ENCODE measurements at places on chromosomes 1 and 21.

GRCh38 chr1:23148084-23148483 is 20.6 kb downstream of the LUZP1 start:
- no peak for DNase-seq

GRCh38 chr1:237590386-237590785 is 300.3 kb downstream of the ZP4 start:
- DNase-seq, result no peak

DNA sequence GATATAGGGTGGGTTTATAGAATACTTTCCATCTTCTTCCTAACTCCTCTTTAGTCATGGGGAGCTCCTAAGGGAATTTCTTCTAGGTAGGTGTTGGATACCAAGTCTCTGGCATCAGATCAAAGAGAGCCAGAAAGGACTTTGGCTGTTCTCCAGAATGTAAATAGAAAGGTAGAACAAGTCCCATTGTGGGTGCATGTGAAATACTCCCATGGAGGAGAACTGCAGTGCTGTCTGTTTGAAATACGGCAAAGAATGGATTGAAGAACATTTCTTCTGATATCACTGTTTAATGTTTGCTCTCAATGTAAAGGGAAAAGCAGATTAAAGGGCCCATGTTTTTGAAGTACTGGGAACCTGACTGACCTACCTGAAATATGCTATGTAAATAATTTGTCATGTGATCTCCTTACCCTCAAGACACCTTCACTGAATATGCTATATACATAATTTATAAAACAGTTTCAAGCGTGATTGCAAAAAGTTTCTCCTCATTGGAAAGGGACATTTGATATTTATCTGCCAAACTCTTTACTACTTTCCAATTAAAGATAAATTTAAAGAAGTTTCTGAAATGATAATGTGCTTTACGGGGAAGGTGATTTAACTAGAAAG is 65.9 kb downstream of the LAMC1 start:
- no peak for DNase-seq

DNA sequence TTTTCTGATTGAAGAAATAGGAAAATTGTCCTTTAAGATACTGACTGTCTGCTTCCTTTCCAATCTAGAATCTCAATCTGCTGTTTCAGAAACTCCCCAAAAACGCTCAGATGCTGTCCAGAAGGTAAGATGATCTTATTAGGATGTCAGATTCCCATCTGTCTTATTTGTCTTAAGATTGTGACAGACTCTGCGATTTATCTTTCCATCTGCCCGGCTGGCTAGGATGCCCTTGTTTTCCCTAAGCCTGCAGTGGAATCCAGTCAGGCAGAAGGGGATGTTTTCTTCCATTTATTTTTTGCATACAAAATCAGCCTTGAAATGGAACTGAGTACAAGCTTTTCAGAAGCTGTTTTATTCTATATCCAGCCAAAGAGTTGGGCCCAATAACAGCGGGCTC is 96.5 kb downstream of the FMN2 start:
- no peak for DNase-seq

DNA sequence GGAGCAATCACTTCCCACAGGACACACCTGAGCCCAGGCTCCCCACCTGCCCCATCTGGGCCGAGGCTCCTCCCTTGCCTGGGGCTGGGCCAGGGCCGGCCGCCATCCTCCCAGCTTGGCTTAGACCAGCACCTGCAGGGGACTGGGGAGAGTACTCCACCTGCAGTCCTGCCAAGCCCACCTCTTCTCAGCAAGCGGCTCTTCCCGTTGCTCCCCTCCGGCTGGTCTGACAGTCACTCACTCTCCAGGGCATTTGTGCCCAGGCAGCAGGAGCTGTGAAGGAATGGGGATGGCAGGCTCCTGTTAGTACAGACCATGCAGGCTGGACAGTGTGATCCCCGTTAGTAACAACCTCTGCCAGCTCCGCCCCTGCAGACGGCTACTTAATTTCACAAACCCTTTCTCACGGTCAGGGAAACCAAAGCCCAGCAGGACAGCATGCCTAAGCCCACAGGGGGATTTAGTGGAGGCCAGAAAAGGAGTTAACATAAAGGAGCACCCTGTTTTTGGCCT is at the start of gene FYB2:
Gene FYB2 (minus strand): TSS at position 18 of the 513 bp plus-strand sequence. CDS start 114 bp downstream, outside the sequence.
- no peak for DNase-seq

DNA sequence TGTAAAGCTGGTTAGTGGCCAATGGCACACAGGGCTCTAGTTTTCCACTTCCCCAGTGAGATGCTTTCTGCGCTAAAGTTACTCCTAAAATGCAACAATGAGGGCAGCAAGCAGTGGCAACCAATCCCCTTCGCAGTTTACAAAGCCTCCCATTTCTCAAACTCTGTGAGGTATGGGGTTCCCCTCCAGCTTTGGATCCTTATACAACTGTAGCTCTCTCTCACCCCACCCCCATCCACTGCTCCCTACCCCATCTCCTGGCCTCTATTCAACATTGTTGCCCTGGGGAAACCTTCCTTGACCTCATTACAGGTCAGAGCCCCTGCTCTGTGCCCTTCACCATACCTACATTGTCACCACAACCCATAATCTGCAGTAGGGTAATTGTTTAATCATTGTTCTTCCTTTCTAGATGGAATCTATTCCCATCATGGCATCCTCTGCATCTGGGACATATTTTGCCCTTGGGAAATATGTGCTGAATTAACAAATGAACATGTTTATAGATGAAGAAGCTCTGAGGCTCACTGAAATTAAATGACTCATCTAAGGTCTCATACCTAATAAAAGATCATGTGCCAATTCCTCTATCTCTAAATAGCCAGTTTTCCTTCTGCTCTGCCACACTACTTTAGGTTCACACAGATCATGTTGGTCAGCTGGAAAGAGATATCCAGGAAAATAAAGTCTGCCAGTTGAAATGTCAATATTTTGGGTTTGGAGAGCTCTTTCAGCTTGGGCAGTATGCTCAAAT is 12.6 kb downstream of the KIAA0040 start:
- no peak for DNase-seq

DNA sequence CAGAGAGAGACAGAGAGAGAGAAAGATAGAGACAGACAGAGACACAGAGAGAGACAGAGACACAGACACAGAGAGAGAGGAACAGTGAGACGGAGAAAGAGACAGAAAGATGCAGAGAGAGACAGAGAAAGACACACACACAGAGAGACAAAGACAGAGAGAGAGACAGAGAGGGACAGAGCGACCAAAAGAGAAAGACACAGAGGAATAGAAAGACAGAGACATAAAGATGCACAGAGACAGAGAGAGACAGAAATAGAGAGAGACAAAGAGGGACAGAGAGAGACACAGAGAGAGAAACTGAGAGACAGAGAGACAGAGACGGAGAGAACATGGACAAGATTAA is 16.5 kb downstream of the WNT3A start:
- DNase-seq, result no peak

GRCh38 chr1:92791487-92792066 is 6.7 kb upstream of the EVI5 start:
- no peak for DNase-seq

GRCh38 chr1:156413391-156414246 is 44.6 kb downstream of the RHBG start:
- no peak for DNase-seq

DNA sequence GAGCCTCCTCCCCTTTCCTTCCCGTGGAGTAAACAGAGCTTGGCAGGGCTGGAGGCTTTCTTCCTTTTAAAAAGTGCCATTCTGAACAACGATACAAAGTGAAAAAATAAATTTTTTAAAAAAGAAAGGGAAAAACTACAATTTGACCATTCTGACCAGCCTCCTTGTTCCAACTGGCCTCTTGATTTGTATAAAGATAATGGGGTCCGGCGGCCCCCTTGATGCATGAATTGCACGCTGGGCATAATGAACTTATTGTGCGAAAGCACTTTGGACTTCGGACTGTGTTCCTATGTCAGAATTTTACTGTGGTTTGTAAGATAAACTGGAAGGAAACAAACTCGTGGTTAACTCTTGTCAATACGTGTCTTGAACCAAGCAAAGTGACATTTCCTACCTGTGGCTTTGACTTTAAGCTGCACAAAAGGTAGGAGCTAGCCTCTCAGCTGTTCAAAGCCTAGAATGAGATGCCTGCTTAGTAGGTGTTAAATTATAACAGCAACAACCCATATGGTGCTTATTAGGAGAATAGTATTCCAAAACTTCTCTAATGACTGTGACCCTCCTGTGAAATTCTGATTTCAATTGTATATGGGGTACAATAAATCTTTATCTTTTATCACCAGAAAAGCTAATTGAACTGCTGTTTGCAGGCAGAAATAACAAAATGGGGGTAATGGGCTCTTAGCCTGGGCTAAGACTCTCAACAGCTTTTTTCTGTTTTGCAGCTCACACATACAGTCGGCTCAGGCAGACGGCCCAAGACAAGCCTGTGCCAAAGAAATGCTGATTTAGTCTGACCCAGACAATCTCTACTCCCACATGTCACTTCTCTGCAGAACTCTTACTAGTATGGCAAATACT is 9.3 kb downstream of the IRF2BP2 start:
- no peak for DNase-seq

- DNase-seq, result peak; percentile 64
These were observed 51.9 kb downstream of the AGPAT3 start for GRCh38 chr21:43916691-43917514.

- DNase-seq, result no peak
These were observed 12.5 kb downstream of the AGRN start for GRCh38 chr1:1032424-1032823.

DNA sequence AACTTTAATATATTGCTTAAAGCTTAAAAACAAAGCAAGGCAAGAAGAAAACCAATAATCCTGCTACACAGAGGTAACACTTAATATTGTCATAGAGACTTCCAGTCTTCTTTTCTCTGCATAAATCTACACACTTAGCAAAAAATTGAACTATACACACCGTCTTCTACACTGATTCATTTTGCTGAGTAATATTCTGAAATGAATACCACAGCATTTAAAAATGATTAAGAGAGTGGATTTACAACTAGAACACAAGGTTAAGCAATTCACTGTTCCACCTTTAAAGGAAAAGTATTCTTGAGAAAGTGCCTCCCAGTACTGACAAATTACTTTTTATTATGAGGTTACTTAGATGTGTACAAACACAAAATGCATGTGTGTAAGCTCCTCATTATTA is 22.2 kb upstream of the ITPKB start:
- DNase-seq, result no peak

DNA sequence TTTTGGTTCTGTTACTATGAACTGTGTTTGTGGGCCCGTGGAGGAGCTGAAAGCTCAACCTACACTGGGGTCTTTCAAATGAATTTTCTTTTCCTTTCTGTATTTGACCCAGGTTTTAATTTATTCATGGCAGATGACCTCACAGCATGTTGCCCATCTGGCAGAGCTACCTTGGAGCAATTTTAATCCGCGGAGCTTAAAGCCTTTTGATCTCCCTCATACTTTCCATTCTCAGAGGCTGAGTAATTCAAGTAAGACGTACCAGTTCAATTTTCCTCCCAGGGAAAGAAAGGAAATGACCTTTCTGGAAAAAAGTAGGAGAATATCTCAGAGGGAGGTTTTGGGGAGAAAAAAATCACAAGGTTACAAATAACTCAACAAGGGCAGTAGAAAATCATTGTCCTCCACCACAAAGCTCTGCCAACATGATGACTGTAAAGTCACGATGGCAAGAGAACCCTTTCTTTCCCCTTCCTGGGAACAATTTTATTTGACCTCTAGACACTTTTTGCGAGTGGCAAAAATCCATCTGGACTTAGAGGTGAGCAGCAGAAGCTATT is 21.6 kb upstream of the PCP4 start:
- no peak for DNase-seq

GRCh38 chr1:151062741-151063371 is 2.7 kb downstream of the MLLT11 start:
- DNase-seq, result no peak

DNA sequence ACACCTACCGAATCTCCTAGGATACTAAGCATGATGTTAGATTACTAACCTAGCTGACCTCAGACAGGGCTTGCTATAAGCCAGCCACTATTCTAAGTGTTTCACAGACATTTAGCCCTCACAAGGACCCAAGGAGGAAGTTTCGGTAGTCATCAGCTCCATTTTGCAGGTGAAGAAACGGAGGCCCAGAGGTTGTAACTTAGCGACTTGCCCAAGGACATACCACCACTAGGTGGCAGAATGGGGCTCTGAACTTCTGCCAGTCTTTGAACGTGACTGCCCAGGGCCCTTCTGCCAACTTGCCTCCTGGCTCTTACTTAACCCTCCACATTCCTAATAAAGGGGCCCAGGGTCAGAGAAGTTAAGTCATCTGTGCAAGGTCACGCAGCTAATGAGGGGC is 283.5 kb downstream of the C1orf94 start:
- DNase-seq, result peak; percentile 24

GRCh38 chr1:90989990-90990389 is 31.8 kb downstream of the ZNF644 start:
- DNase-seq, result no peak

DNA sequence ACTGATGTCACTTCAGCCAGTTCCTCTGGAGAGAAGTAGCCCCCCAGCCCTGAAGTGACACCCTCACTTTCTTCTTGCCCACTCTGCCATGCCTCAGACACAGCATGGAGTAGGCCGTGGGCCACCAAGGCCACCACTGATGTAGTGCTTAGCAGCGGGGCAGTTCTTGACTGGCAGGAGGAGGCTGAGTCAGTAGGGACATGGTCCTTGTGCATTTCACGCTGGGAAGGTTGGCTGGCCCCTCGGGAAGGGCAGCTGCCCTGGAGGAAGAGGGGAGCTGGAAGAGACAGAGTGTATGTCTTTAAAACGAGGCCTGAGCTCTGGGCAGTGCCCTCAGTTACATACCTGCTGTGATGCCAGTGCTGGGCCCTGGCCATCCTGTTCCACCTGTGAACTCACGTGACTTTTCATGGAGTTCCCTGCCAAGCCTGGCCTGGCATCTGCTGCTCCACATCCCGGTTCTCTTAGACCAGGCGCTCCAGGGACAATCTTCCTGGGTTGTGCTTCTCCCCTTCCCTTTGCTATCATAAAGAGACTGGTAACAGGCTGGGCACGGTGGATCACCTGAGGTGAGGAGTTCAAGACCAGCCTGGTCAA is 158.6 kb upstream of the TMEM51 start:
- DNase-seq, result no peak

GRCh38 chr1:44973645-44974044 is 12.8 kb downstream of the EIF2B3 start:
- no peak for DNase-seq

DNA sequence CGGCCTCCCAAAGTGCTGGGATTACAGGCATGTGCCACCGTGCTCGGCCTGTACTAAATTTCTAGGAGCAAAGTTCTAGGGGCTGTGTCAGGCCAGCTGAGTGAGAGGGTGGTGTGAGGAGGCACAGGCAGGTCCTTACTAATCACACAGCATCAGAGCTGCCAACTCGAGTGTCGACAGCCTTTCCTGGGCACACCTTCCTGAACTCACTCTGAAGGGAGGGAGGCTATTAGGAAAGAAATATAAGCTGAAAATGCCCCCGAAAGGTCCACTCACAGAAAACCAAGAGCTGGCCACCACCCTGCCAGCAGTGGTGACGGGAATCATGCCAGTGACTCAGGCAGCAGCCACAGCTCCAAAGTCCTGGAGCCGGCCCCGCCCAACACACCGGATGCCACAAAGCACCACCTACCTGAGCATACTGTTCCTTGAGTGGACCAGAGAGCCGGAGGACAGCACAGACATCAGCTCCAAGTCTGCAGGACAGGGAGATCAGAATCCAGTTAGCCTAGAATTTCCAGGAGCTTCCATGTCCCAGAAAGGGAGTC is 4.5 kb downstream of the PMVK start:
- no peak for DNase-seq
